Thyroid gland (tissue), 4 donors: ENCODE measurements at places on chromosomes 13 and 19. TPM values are rescaled to one million over a fixed set of nuclear protein-coding genes. Genes with fewer than 3 reads are reported as not detected.

KCNJ14 gene
- 1.2 TPM for total RNA-seq

TJP3 gene
- total RNA-seq: 36.7 TPM

CEACAM4 gene
- 0.73 TPM for total RNA-seq

C1QTNF9B gene
- total RNA-seq: not detected
